ENCODE measurements at places on chromosomes 2 and 18.

DNA sequence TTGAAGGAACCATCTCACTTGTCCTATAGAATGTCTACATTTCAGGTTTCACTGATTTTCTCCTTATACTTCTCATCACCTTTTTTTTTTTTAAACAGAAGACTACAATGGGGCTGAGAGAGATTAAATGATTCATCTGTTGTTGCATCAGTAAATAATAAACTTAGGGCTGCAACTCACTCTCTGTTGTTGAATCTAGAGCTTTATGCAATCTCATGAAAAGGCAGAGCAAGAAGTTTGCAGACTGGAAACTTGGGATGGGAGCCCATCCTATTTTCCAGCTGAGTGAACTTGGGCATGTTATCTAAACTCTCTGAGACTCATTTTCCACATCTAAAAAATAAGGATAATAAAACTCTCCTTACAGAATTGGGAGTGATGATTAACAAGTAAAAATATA lies 58.4 kb downstream of the PDE1A start:
- no peak for DNase-seq

DNA sequence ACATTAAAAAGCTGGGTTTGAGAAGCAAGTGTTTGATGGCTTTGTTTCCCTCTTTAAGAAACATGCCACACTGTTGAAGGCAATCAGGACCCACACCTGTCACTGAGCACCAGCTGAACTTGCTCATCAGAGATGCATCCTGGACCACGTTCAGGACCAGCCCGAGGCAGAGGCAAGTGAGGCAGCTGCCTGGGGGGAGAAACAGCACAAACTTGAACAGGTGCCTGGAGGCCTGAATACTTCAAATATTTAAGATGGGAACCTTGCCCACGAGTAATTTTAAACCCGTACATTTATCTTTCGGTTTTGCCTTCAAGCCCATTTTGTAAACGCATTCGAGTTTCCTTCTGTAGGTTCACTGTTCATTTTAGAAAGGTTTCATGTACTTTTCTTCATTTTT lies 421.3 kb downstream of the NYAP2 start:
- DNase-seq = no peak

DNA sequence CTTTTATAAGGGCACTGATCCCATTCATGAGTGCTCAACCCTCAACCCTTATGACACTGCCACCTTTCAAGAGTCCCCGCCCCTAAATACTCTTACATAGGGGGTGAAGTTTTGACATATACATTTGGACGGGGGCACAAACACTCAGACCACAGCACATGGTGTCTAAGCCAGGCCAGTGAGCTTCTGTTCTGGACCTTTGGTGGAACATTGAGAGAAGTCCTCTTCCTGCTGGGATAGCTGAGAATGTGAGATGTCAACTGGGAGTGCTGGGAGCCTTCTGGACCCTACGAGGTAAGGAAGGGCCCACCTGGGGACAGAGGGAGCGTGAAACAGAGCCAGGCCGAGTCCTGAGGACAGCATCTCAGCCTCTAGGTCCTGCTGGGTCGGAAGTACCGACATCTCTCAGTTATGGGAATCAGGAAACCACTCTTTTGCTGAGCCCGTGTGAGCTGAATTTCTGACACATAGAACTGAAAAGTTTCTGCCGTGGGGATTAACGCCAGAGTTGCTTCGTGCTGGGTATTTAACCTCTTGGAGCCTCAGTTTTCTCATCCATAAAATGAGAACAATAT lies 114.9 kb downstream of the PDCL3 start:
- no peak for DNase-seq

DNA sequence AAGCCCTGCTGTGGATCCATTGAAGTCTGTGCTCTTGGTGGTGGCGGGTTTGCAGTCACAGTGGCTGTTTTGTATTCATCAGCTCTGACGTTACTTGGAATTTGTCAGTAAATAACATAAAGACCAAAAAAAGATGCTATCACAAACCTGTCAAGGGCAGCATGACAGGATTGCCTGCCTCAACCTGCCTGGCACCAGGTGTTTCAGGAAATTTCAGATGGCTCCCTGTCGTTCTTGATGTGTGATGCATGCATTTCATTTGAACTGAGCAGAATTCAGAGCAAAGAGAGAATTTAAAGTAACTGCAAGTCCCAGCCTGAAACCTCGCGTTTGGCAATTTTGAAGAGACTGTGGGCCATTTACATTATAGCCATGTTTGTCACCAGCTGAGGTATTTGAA lies 50.3 kb upstream of the EPC2 start:
- DNase-seq = no peak

GRCh38 chr2:241638940-241639339 lies 1.4 kb downstream of the ATG4B start:
- DNase-seq = no peak

DNA sequence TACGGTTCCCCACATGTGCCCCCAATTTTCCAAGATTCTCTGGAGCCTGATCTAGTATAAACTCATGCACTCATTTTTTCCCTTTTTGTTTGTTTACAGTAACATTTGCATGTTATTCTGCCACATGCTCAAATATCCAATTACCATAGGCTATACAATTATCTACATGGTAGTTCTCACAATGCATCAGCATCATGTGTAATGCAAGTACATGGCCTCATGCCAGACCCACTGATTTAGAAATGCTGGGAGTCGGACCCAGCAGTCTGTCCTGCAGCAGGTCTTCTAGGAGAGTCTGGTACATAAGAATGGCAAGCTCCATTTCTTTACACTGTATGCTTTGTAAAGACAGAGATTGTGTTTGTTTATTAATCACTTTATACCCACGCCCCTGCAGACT lies 107.7 kb downstream of the CBLN2 start:
- DNase-seq = no peak

DNA sequence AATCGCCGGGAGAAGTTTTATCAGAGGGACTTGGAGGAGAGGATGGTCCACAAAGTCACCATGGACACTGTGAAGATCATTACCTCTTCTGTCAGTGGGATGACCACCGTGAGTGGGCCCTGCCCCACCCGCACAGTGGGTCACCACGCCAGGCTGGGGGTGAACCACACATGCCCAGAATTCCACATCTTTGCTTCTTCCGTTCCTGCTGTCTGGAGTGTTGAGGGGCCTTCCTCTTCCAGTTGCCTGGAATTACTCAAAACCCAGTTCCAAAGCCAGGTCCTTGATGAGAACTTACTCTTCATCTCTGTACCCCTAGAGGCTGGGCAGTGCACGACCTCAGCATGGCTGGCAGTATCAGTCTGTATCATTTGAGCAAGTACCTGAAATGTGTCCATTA lies 22.1 kb downstream of the MROH2A start:
- DNase-seq = no peak

Data from NB4 (cell line).